B cell (primary cell): ENCODE measurements at places on chromosomes 2 and 18. TPM values are rescaled to one million over a fixed set of nuclear protein-coding genes. Genes with fewer than 3 reads are reported as not detected.

DNA sequence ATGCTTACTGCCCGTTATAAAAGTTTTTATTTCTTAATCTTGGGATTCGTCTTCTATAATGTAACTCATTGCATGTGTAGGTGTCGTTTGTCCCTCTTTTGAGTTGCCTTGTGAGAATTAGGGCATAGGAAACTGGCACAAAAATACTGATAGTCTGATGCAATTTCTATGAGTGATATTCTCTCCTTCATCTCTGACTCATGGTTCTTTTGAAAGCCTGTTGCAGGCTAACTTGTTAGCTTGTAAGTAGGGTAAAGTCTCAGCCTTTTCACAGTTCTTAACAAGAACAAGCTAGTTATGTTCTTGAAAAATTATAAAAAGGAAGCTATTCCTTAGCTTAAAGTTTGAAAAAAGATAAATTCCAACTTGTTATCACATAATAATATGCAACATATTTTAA is 1085.4 kb upstream of the NRXN1 start:
- DNase-seq, result no peak
- H3K4me3 ChIP-seq, result no peak overlapping the region
- no peak overlapping the region for H3K27ac ChIP-seq

HOXD9 gene
- not detected in 2 replicates for total RNA-seq

ANKAR gene
- total RNA-seq, result 23.4 and 24.8 TPM in 2 replicates

DNA sequence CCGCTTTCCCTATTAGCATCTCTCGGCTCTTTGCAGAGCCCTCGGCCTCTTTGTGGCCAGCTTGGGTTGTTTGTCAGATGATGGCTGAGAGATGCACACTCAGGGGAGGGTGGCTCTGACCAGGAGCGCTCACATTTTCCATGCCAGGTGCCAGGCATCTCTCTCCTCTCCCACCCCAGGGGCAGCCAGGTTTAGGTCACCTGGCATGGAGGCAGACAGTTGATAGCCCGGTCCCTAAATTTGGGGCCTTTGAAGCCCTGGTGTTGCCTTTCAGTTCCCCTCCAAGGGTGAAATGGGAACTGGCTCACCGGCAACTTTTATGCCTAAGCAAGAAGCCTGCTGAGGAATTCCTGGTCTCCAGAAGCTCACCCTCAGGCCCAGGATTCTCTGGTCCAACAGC is 19.1 kb downstream of the LBH start:
- H3K27me3 ChIP-seq, result no peaks in the 10 kb centered on the region
- peaks cover 63% of the 10 kb centered on the region for H3K4me1 ChIP-seq
- H3K27ac ChIP-seq, result peak overlapping the region; percentile 61
- DNase-seq, result no peak

DNA sequence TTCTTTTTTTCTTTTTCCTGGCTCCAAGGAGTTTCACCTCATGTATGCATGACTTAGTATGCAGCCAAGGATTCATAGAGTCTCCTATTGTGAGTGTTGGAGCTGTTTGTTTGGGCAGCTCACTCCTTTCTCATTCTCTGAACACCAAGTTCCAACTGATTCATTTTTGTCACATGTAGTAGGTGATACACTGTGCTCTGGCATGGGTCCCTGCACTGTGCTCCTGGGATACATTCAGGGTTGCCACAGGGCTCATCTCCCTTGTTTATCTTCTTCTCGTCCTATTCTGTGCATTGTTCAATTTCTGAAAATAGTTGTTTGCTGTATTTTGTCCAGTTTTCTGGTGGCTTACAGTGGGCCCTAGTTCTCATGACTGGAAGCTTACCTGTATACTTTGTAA is 96.8 kb downstream of the ZNF407 start:
- H3K4me3 ChIP-seq, result no peak overlapping the region
- H3K36me3 ChIP-seq, result no peaks in the 10 kb centered on the region
- DNase-seq, result no peak
- no peak overlapping the region for H3K27ac ChIP-seq

DNA sequence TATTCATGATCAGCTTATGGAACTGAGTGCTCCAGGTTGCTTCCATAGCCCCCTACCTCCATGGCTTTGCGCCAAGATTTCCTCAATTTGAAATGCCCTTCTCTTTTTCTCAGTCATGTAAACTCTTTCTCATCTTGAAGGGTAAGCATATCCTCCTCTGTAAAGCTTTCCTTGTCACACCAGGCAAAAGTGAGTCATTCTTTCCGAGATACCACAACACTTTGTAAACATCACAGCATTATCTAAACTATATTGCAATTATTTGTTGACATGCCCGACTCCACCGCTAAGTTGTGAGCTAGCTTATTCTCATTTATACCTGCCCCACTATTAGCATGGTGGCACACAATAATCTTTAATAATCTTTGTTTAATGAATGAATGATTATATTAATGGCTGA is 419.5 kb upstream of the CHST9 start:
- no peak for DNase-seq
- H3K36me3 ChIP-seq, result no peaks in the 10 kb centered on the region
- no peaks in the 10 kb centered on the region for H3K4me1 ChIP-seq
- H3K27me3 ChIP-seq, result no peaks in the 10 kb centered on the region
- no peak overlapping the region for H3K4me3 ChIP-seq

DNA sequence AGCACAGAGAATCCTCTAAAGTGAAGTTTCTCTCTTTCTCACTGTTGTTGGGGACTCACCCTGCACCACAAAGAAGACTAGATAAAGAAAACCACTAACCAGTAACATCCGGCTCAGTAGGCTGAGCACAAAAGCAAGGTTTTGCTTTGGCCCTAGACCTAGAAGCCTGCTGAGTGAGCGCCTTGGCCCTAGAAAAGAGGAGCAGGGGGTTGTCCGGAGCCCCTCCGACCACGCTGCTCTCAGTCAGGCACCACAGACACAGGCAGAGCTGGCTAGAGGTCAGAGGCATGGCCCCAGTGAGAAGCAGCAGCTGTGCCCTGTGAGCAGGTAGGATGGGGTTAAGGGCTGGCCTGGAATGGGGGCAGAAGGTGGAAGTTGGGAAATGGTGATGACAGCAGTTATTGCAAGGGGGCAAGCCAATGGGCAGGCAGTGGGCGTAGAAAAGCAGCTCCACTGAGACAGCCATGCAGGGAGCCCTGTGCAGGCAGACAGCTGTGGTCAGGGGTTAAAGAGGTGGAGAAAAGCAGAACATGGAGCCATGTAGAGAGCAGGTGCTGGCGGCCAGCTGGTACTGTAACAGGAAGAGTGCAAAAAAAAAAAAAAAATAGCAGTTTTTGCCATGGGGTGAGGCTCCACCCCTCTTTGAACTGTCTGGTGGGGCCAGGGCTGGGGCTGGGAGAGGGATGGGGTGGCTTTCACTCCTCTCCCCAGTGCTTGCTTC is 36.9 kb upstream of the SLC14A1 start:
- peaks cover 51% of the 10 kb centered on the region for H3K4me1 ChIP-seq
- H3K27ac ChIP-seq, result peak overlapping the region; percentile 78

DNA sequence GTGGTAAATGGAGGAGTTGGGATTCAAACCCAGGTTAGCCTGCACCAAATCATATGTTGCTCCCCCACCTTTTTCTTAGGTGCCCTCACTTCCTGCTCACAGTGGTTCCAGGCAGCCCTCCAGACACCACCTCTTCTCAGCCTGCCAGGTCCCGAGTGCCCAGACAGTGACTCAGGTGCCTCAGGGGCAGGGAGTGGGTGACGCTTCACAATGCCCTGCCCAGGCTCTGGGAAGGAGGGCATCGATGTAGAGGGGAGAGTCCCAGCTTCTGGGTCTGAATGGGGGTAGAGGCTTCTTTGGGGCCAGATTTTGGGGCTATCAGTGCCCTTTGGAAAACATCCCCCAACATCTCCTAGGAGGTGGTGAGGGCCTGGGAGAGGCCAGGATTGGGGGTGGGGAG is 5.2 kb upstream of the DNAJB2 start:
- no peaks in the 10 kb centered on the region for H3K36me3 ChIP-seq
- no peak overlapping the region for H3K4me3 ChIP-seq
- H3K27me3 ChIP-seq, result no peaks in the 10 kb centered on the region
- DNase-seq, result no peak
- H3K4me1 ChIP-seq, result peaks cover 17% of the 10 kb centered on the region

- H3K36me3 ChIP-seq, result no peaks in the 10 kb centered on the region
- no peaks in the 10 kb centered on the region for H3K27me3 ChIP-seq
- DNase-seq, result no peak
- H3K4me3 ChIP-seq, result no peak overlapping the region
- no peak overlapping the region for H3K27ac ChIP-seq
These were observed 185.6 kb downstream of the RTP5 start for GRCh38 chr2:242054881-242055801.

DNA sequence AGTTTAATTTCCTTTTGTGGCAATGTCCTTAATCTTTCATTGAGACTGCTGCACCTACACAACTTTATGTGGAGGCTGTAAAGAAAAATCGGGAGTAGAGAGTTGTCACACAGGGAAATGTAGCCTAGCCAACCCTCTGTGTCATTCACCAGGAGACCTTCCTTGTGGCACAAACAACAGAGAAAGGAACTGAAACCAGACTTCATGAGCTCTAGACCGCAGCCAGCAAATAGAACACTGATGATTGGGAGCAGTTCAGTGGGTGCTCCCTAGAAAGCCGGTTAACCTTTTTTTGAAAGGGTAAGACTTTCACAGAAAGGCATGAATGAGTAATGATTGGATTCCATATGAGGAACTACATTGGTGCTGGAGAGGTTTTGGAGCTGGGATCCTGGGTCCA is 1752.4 kb upstream of the CELF4 start:
- H3K4me1 ChIP-seq, result no peaks in the 10 kb centered on the region
- no peak overlapping the region for H3K27ac ChIP-seq
- no peaks in the 10 kb centered on the region for H3K27me3 ChIP-seq
- H3K4me3 ChIP-seq, result no peak overlapping the region
- no peaks in the 10 kb centered on the region for H3K36me3 ChIP-seq

HOXD10 gene
- not detected in 2 replicates for total RNA-seq

GRCh38 chr2:3727397-3728045 is 24.1 kb downstream of the DCDC2C start:
- no peaks in the 10 kb centered on the region for H3K36me3 ChIP-seq
- DNase-seq, result no peak
- peaks cover 6% of the 10 kb centered on the region for H3K27me3 ChIP-seq

GRCh38 chr2:175062787-175063585 is 57.8 kb upstream of the CHN1 start:
- H3K36me3 ChIP-seq, result peaks cover 6% of the 10 kb centered on the region
- H3K4me1 ChIP-seq, result no peaks in the 10 kb centered on the region
- no peak for DNase-seq
- H3K27me3 ChIP-seq, result no peaks in the 10 kb centered on the region
- no peak overlapping the region for H3K27ac ChIP-seq

GRCh38 chr18:58021504-58021903 is 22.5 kb upstream of the NEDD4L start:
- H3K36me3 ChIP-seq, result no peaks in the 10 kb centered on the region
- no peak overlapping the region for H3K4me3 ChIP-seq
- no peaks in the 10 kb centered on the region for H3K4me1 ChIP-seq
- H3K27ac ChIP-seq, result no peak overlapping the region

DNA sequence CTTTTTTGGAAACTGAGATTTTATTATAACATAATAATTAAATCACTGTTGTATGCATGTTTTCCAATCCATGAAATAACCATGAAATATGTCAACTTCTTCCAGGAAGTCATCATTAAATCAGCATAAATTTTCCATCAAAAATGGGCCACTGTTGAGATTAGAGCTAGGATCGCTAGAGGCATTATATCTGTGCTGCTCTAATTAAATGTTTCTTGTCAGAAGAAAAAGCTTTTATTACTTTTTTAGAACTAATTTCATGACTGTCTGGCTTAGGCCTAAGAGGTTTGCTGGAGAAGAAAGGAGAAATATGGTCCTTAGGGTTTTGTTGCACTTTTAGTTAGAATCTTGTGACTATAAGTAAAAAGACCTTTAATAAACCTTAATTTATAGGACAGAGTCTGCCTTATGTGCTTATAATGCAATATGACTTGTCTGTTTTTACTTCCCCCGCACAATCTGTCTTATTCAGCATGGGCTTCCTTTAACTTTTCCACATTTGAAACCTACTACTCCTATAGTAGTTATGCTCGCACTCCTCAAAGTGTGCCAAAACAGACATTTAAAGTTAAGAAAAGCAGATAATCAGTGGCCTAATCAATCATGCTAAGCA is 363.4 kb upstream of the GCFC2 start:
- H3K4me3 ChIP-seq, result no peak overlapping the region
- no peaks in the 10 kb centered on the region for H3K4me1 ChIP-seq
- no peak for DNase-seq
- no peaks in the 10 kb centered on the region for H3K36me3 ChIP-seq
- no peaks in the 10 kb centered on the region for H3K27me3 ChIP-seq

GULP1 gene
- not detected in 2 replicates for total RNA-seq

GRCh38 chr18:37935086-37935485 is 369.5 kb upstream of the CELF4 start:
- H3K4me1 ChIP-seq, result no peaks in the 10 kb centered on the region
- no peak overlapping the region for H3K27ac ChIP-seq
- H3K4me3 ChIP-seq, result no peak overlapping the region
- no peak for DNase-seq
- no peaks in the 10 kb centered on the region for H3K36me3 ChIP-seq
- H3K27me3 ChIP-seq, result no peaks in the 10 kb centered on the region

POMC gene
- 3.4 and 4.3 TPM in 2 replicates for total RNA-seq

- DNase-seq, result no peak
- no peaks in the 10 kb centered on the region for H3K36me3 ChIP-seq
- H3K4me3 ChIP-seq, result no peak overlapping the region
- no peaks in the 10 kb centered on the region for H3K4me1 ChIP-seq
- no peaks in the 10 kb centered on the region for H3K27me3 ChIP-seq
These were observed 2.3 kb downstream of the SLC3A1 start for GRCh38 chr2:44277541-44277940.

DNA sequence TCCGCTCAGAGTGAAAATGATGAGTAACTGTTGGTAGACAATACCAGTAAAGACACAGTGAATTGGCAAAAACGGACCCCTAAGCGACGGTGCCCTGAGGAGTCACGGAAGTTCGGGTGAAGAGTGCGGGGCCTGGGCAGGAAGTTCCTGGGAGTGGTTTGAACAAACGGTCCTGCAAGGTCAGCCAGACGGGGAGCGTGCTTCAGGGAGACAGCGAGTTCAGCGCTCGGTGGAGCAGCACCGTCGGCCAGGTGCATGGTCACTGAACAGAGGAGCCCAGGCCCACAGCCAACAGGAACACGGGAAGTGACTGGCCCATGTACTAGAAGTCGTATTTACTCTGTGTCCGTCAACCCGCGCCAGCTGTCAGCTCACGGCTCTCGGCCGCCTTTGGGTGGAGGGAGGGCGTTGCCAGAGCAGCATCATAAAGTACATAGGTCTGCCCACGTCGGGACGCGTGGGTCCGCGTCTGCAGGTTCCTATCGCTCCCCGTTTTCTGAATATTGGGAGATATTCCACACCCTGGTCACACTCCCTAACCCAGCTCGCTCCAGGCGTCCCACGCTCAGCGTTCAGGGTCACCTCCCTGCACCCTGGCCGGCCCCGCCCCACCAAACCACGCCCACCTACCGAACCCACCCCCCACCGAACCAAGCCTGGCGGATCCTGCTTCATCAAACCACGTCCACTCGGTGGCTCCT is 75.6 kb upstream of the UXS1 start:
- H3K36me3 ChIP-seq, result no peaks in the 10 kb centered on the region
- peaks cover 5% of the 10 kb centered on the region for H3K4me1 ChIP-seq
- peak overlapping the region; percentile 43 for H3K4me3 ChIP-seq
- peaks cover 2% of the 10 kb centered on the region for H3K27me3 ChIP-seq
- DNase-seq, result peak; percentile 66
- H3K27ac ChIP-seq, result no peak overlapping the region

TMBIM1 gene
- 128 and 137 TPM in 2 replicates for total RNA-seq

MROH2A gene
- total RNA-seq, result not detected in 2 replicates

GRCh38 chr2:145066151-145066661 is 546.3 kb upstream of the ZEB2 start:
- no peak overlapping the region for H3K4me3 ChIP-seq
- DNase-seq, result no peak
- H3K36me3 ChIP-seq, result no peaks in the 10 kb centered on the region
- no peak overlapping the region for H3K27ac ChIP-seq
- H3K27me3 ChIP-seq, result no peaks in the 10 kb centered on the region
- no peaks in the 10 kb centered on the region for H3K4me1 ChIP-seq

- H3K27ac ChIP-seq, result no peak overlapping the region
- H3K27me3 ChIP-seq, result no peaks in the 10 kb centered on the region
- peak overlapping the region; percentile 52 for H3K4me3 ChIP-seq
- DNase-seq, result no peak
These were observed 1.6 kb upstream of the ADRA2B start for GRCh38 chr2:96117701-96118588.
